Effector memory CD4-positive, alpha-beta T cell (primary cell): ENCODE measurements at places on chromosomes 3 and 15.

- H3K36me3 ChIP-seq = no peaks in the 10 kb centered on the region
- no peak overlapping the region for H3K4me3 ChIP-seq
- no peak overlapping the region for H3K27ac ChIP-seq
- no peaks in the 10 kb centered on the region for H3K27me3 ChIP-seq
- DNase-seq = no peak
Measured at GRCh38 chr3:51137715-51138114, 247.4 kb upstream of the MANF start.

- peak overlapping the region; percentile 50 for H3K4me3 ChIP-seq
- H3K27ac ChIP-seq = no peak overlapping the region
- no peak for DNase-seq
- peaks cover 10% of the 10 kb centered on the region for H3K4me1 ChIP-seq
- H3K27me3 ChIP-seq = no peaks in the 10 kb centered on the region
Measured at GRCh38 chr3:112302881-112303763, 9.1 kb upstream of the SLC9C1 start.

- no peak overlapping the region for H3K4me3 ChIP-seq
- no peaks in the 10 kb centered on the region for H3K27me3 ChIP-seq
- H3K36me3 ChIP-seq = no peaks in the 10 kb centered on the region
Measured at GRCh38 chr3:143640774-143641173, 207.5 kb downstream of the SLC9A9 start.

- no peak overlapping the region for H3K27ac ChIP-seq
- no peaks in the 10 kb centered on the region for H3K27me3 ChIP-seq
- H3K4me1 ChIP-seq = no peaks in the 10 kb centered on the region
- DNase-seq = no peak
- no peaks in the 10 kb centered on the region for H3K36me3 ChIP-seq
Measured at GRCh38 chr3:21271606-21272016, 479.4 kb downstream of the ZNF385D start.

GRCh38 chr15:74405823-74406222 lies 27.9 kb downstream of the SEMA7A start:
- no peaks in the 10 kb centered on the region for H3K36me3 ChIP-seq
- H3K27me3 ChIP-seq = no peaks in the 10 kb centered on the region
- no peak overlapping the region for H3K27ac ChIP-seq
- no peak overlapping the region for H3K4me3 ChIP-seq
- H3K4me1 ChIP-seq = peaks cover 13% of the 10 kb centered on the region

DNA sequence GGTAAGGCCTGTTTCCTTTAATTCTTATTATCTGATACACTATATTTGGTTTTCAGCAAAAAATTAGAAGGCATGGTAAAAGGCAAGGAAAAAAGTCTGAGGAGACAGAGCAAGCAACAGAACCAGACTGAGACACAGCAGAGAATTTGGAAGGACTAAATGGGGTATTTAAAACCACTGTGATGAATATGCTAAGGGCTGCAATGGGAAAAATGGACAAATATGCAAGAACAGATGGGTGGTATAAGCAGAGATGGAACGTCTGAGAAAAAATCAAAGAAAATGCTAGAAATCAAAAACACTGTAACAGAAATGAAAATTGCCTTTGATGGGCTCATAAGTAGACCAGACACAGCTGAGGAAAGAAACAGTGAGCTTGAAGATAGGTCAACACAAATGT lies 50.8 kb upstream of the NSMCE3 start:
- H3K27ac ChIP-seq = no peak overlapping the region
- H3K27me3 ChIP-seq = no peaks in the 10 kb centered on the region
